Karpas-422 (cell line): ENCODE measurements at places on chromosomes 6 and 20. TPM values are rescaled to one million over a fixed set of nuclear protein-coding genes. Genes with fewer than 3 reads are reported as not detected.

The UBE2C gene
- 124 and 141 TPM in 2 replicates for total RNA-seq

The KCNK5 gene
- total RNA-seq = not detected in 2 replicates

The C6orf118 gene
- not detected in 2 replicates for total RNA-seq

The RGS17 gene
- 0.04 TPM in 1 of 2 replicates, not detected in the other for total RNA-seq

The OR2J3 gene
- not detected in 2 replicates for total RNA-seq

The SALL4 gene
- total RNA-seq = 0.07 TPM in 1 of 2 replicates, not detected in the other

The TAB2 gene
- 8.3 and 23.4 TPM in 2 replicates for total RNA-seq

The FUCA2 gene
- not detected in 2 replicates for total RNA-seq

The PRDM1 gene
- 0.11 and 0.54 TPM in 2 replicates for total RNA-seq

The C6orf52 gene
- total RNA-seq = not detected in 2 replicates

The ABHD16B gene
- not detected in 2 replicates for total RNA-seq

The PLCB4 gene
- total RNA-seq = not detected in 2 replicates

The ADGRB3 gene
- total RNA-seq = not detected in 2 replicates

The MEP1A gene
- total RNA-seq = not detected in 2 replicates

The TMEM217 gene
- 0.22 TPM in 1 of 2 replicates, not detected in the other for total RNA-seq

The CBLN4 gene
- not detected in 2 replicates for total RNA-seq

The OPN5 gene
- not detected in 2 replicates for total RNA-seq

The PNLDC1 gene
- 0.11 TPM in 1 of 2 replicates, not detected in the other for total RNA-seq

The PLG gene
- total RNA-seq = 0.32 TPM in 1 of 2 replicates, not detected in the other

The DXO gene
- 20.8 and 25.0 TPM in 2 replicates for total RNA-seq

The VIP gene
- not detected in 2 replicates for total RNA-seq

The KLC4 gene
- 13.8 and 29.3 TPM in 2 replicates for total RNA-seq

The NHLRC1 gene
- not detected in 2 replicates for total RNA-seq

The GATA5 gene
- total RNA-seq = not detected in 2 replicates

The RIMS4 gene
- not detected in 2 replicates for total RNA-seq

The PRKN gene
- not detected in 2 replicates for total RNA-seq

The TSPO2 gene
- not detected in 2 replicates for total RNA-seq

The COL21A1 gene
- not detected in 2 replicates for total RNA-seq

The PNISR gene
- 147 and 288 TPM in 2 replicates for total RNA-seq

The NRN1 gene
- 6.3 and 7.9 TPM in 2 replicates for total RNA-seq

The HCRTR2 gene
- not detected in 2 replicates for total RNA-seq

The ADGB gene
- total RNA-seq = not detected in 2 replicates

The GLP1R gene
- total RNA-seq = not detected in 2 replicates

The PRDM13 gene
- not detected in 2 replicates for total RNA-seq

The PPP1R14C gene
- total RNA-seq = 0.32 TPM in 1 of 2 replicates, not detected in the other

The JPH2 gene
- not detected in 2 replicates for total RNA-seq

The ACTL10 gene
- total RNA-seq = 2.5 and 9.2 TPM in 2 replicates

The CST4 gene
- not detected in 2 replicates for total RNA-seq

The CLDN20 gene
- not detected in 2 replicates for total RNA-seq

The CYP39A1 gene
- total RNA-seq = 8.2 and 15.4 TPM in 2 replicates

The KHDC1L gene
- total RNA-seq = 4.4 and 5.8 TPM in 2 replicates

The EPHA7 gene
- total RNA-seq = not detected in 2 replicates

The WFDC10B gene
- not detected in 2 replicates for total RNA-seq

The C20orf144 gene
- 0.45 and 0.69 TPM in 2 replicates for total RNA-seq

The BCAS1 gene
- total RNA-seq = 0.11 and 0.14 TPM in 2 replicates

The ZNF335 gene
- 13.2 and 20.3 TPM in 2 replicates for total RNA-seq

The BYSL gene
- total RNA-seq = 17.9 and 32.8 TPM in 2 replicates

The CCNC gene
- 65.0 and 104 TPM in 2 replicates for total RNA-seq

The TMC2 gene
- total RNA-seq = not detected in 2 replicates

The CPNE1 gene
- total RNA-seq = 205 and 216 TPM in 2 replicates

The SIRPG gene
- not detected in 2 replicates for total RNA-seq
